ENCODE measurements at places on chromosomes 7 and 10. TPM values are rescaled to one million over a fixed set of nuclear protein-coding genes. Genes with fewer than 3 reads are reported as not detected.

ARPC1A gene
- total RNA-seq, result 127 TPM

LRIT1 gene
- total RNA-seq, result not detected

GFRA1 gene
- 1.8 TPM for total RNA-seq

CDCA7L gene
- 30.5 TPM for total RNA-seq

PAPSS2 gene
- 48.2 TPM for total RNA-seq
